ENCODE measurements at places on chromosomes 2 and 18. TPM values are rescaled to one million over a fixed set of nuclear protein-coding genes. Genes with fewer than 3 reads are reported as not detected.

RAPH1 gene
- total RNA-seq, result 15.1 TPM

DPYSL5 gene
- not detected for total RNA-seq

G6PC2 gene
- not detected for total RNA-seq

RAB6C gene
- total RNA-seq, result 0.16 TPM

WNT10A gene
- total RNA-seq, result not detected

TCF23 gene
- 0.16 TPM for total RNA-seq

MOCOS gene
- total RNA-seq, result 0.38 TPM

DNA sequence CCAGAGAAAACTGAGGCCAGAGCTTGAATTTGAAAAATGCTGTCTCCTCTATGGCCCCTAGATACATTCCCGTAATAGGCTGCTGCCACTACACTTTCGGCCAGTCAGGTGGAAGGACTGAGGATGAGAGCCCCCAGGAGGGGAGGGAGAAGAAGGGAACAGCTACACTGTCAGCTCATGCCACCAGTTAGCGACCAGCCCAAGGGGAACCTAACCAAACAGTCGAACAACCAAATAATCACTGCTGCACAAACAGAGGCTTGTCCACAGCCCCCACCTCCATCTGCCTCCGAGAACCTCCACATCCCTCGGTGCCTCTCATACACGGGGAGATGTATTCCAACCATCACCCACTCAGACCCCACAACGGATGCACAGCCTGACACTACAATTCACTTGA is 7.3 kb downstream of the ZNF516 start:
- no peak for DNase-seq

DNA sequence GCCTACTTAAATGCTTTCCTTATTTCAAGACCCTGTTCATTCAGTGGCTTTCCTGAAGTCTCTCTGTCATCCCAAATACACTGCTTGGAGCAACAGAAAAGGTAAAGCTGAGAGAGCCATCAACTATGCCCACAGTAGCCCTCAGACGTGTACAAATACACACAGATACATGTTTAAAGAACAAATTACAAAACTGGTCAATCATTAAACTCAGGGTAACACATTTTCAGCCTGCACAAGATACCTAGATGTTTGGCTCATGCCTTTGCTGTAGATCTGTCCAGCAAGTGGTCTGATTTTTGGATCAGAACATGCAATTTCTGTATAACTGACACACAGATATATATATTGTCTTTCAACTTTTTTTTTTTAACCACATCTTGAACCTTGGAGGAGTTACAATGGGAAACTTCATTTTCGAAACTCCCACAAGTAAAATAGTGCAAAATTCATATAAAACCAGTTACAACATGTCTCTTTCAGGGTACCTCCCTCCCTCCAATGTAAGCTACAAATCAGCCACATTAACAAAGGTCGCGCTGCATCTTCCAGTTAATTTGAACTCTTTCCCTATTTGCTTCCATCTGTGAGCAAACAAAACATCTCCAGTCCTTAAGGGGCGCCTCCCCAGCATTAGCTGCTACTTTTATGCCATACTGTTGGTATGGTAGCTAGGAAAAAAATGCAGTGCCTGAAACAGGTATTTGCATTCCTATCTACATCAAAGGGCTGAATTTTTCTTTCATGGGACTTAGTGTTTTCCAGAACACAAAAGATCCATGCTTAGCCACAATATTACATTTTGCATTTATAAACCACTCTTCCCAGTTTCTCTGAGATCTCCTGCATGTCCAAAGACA is 311.9 kb downstream of the NRXN1 start:
- no peak for DNase-seq

DNA sequence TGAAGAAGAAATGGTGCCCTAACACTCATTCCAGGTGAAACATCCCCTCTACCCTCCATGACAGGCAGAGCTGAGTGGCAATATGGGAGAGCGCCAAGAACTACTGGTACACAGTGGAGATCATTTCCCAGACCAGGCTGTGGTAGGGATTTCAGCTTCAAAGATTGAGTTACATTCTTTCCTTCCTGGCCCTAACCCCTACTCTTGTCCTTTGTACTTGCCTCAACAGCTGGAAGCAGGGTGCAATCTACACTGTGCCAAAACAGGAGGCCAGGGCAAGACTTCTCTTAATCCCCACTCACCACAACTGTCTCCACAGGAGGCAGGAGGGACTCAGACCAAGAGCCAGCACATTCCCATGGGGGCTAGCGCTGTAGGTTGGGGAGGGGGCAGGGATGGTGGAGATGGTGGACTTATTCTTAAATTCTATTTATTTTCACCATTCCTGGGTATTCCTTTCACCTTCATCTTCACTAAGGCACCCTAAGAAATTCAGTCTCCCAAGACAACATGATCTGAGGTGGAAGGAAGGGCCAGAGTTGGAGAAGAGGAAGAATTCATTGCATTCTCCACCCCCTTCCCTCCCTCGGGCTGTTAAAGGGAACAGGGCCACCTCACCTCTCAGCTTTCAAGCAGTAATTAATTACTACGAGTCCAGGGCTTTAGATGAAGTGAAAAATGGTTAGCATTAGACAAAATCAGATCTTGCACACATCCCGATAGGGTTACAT is 65.9 kb downstream of the AAK1 start:
- DNase-seq, result no peak

GRCh38 chr2:39069136-39069515 is 51.7 kb downstream of the SOS1 start:
- DNase-seq, result no peak
